ENCODE measurements at places on chromosomes 12 and 14.
A peak's percentile ranks its signal among the peaks of the same experiment; 100 is the strongest.

DNA sequence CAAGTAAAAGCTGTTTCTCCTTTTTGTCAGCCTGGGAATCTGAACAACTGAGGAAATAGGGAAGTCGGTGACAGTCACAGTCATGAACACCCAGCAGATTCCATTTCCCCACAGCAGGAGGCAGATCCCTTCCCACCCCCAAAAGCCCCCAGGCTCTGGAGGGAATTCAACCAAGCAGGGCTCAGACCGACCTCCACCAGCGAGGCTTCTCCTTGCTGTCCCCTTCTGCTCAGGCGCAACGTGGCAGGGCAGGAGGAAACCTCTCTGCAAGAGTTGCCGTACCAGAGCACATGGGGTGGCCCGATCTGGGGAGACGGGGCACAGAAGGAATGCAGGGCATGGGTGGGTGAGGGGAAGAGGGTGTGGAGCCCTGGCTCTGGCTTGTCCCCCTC is 319 bp downstream of the GALNT6 start:
- no peak for DNase-seq

GRCh38 chr14:81940651-81941050 is 407.0 kb upstream of the SEL1L start:
- DNase-seq: no peak

DNA sequence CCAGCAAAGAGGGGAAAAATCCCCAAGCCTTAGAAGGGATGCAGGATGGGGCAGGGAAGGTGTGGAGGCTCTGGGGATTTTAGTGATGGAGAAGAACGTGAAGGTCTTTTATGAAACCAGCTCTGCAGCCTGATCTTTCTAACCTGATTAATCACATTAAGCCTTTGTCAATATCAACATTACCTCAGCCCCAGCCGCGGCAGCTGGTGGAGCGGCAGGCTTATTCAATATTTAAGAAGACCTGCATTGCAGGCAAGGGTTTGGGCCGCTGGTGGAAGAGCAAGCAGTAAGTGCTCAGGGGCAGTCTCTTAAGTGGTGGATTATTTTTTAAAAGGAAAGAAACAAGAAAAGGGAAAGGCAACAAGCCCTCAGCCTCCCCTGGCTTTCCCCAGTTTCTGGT is 16.6 kb downstream of the RPH3A start:
- DNase-seq: no peak

DNA sequence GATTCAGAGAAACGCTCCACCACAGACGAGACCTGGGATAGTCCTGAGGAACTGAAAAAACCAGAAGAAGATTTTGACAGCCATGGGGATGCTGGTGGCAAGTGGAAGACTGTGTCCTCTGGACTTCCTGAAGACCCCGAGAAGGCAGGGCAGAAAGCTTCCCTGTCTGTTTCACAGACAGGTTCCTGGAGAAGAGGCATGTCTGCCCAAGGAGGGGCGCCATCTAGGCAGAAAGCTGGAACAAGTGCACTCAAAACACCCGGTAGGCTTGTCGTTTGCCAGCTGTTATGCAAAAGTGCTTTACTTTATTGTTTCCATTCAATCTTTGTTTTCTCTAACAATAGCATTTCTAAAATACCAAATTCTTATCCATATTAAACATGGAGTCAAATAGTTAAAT is 287.3 kb downstream of the NAV3 start:
- DNase-seq: no peak

GRCh38 chr12:27498761-27499160 is 25.2 kb upstream of the PPFIBP1 start:
- DNase-seq: peak; percentile 27

- peak; percentile 55 for DNase-seq
These were observed 84.6 kb downstream of the SETD3 start for GRCh38 chr14:99395909-99396530.

GRCh38 chr12:697481-697880 is 34.2 kb upstream of the NINJ2 start:
- DNase-seq: no peak

- no peak for DNase-seq
These were observed 375.9 kb downstream of the TMEM121 start for GRCh38 chr14:105902131-105902898.

DNA sequence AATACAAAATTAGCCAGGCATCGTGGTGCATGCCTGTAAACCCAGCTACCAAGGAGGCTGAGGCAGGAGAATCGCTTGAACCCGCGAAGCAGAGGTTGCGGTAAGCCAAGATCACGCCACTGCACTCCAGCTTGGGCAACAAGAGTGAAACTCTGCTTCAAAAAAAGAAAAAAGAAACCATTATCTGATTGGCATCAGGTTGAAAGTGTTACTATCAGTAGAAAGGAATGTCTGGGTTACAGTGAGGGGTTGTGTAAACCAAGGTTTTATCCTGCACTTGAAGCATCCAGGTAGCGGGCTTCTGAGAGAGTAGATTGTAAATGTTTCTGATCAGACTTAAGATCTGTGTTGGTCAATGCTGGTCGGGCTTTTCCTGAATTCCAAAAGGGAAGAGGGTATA is 14.1 kb upstream of the OXA1L start:
- DNase-seq: no peak

DNA sequence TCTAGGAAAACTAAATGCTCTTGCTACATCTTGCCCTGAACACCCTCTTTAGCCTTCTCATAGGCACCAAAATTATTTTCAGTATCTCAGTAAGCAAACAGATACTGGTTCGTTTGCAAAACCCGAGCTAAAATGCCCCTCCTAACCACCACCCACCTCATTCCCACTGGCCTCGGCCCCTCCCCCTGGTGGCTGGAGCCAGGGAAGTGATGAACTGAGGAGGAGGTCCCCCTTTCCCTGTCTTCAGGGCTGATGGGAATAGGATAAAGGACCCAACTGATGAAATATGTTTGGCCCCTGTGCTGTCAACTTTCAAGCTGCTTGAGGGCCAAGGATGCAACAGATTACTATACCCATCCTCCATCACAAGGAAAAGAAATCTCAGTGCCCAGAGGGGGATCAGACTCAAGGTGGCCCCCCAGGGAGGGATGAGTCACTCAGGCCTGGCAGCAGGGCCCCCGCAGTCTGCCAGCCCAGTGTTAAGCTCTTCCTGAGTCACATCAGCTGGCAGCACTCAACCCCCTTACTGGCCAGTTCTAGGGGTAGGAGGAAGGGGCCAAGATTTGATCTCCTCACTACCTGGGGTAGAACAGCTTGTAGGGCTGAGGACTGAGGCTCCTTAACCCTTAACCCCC is 1.7 kb downstream of the ANKRD52 start:
- peak; percentile 28 for DNase-seq

DNA sequence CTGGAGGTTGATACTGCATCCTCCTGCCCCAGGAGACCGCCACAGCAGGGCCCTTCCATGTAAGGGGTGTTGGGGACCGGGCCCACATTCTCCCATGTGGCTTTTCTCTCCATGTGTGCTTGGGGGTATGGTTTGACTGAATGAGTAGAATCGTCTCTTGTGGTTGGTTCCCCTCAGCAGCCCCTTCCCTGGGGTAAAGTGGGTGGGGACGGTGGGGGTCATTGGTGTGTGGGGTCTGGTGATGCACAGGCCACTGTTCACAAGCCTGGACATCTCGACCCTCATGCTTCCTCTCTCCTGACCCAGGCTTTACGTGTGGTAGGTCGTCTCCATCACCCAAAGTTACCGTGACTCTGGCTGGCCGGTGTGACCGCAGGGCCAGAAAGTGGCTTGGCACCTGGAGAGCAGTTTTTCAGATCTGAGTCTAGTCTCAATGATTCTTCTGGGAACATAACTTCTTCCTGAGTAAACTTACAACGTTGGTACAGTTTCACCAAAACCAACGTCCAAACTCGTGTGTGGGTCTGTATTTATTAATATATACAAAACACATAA is 17.7 kb downstream of the DCAF4 start:
- DNase-seq: no peak

GRCh38 chr12:128794661-128795529 is 28.9 kb downstream of the SLC15A4 start:
- no peak for DNase-seq

GRCh38 chr12:52582486-52582885 is 8.8 kb upstream of the KRT74 start:
- no peak for DNase-seq

DNA sequence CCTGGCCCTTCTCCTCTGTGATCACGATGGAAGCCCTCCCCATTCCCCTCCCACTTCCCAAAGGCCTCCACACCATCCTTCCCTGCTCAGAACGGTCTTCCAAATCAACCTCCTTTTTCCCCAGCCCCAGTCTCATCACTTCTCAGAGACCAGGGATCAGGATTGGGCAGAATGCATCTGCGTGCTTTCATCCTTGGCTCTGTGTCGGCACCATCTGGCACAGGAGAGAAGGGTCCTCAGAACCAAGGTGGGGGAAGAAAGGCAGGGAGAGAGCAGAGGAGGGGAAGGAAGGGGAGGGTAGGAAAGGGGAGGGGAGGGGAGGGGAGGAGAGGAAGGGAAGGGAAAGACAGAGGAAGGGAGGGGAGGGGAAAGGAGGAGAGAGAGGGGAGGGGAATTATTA is 52.4 kb upstream of the FICD start:
- DNase-seq: no peak

DNA sequence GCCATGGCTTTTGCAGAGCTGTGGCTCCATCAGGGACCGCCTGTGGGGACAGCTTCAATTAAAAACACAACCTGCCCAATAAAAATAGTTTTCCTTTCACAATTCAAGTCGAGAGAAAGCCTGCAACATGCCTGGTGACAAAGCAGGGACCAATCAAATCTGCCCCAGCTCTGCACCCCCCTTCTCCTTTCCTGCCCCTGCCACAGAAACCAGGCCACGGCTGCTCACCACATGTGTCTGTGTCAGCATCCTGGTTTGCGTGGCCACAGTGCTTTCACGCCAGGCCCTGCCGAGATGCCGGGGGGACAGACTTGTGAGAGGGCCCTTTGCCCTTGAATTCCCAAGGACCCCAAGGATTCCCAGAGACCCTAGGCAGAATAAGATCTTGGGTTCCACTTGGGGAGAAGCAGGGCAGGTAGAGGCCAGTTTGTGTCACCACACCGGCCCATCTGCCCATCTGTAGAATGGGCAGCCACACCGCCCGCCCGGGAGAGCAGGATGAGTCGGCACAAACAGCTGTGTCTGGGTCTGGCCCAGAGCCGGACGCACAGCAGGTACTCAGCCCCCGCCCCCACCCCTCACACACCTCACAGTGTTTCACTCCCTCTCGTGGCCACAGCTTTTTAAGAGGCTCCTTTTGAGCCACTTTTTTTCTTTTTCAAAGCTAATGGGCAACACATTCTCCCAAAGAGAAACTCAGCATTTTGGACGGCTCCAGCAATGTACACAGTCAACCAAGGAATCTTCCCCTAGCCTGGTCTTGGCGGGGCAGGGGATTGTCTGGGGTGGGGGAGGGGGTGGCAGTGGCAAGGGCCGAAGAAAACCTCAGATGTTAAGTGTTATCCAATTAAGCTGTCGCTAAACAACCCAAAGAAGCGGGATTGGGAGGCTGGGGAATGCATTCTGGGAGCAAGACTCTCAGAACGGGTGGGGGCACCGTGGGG is 41.5 kb downstream of the BCL11B start:
- DNase-seq: peak; percentile 64

- no peak for DNase-seq
These were observed 45.0 kb upstream of the PLEKHG7 start for GRCh38 chr12:92657770-92658169.

GRCh38 chr12:113422030-113422885 is at the start of gene SDSL:
Gene SDSL, plus strand, starts transcription at chr12:113422380. Its CDS starts 5,603 bp downstream, at chr12:113427983.
- DNase-seq: peak; percentile 77

GRCh38 chr12:7732993-7733392 is 14.2 kb downstream of the CLEC4C start:
- DNase-seq: no peak

GRCh38 chr14:89702073-89702875 is 252.3 kb downstream of the EFCAB11 start:
- peak; percentile 94 for DNase-seq

GRCh38 chr12:95723693-95724384 is 66.7 kb downstream of the NTN4 start:
- peak; percentile 40 for DNase-seq

DNA sequence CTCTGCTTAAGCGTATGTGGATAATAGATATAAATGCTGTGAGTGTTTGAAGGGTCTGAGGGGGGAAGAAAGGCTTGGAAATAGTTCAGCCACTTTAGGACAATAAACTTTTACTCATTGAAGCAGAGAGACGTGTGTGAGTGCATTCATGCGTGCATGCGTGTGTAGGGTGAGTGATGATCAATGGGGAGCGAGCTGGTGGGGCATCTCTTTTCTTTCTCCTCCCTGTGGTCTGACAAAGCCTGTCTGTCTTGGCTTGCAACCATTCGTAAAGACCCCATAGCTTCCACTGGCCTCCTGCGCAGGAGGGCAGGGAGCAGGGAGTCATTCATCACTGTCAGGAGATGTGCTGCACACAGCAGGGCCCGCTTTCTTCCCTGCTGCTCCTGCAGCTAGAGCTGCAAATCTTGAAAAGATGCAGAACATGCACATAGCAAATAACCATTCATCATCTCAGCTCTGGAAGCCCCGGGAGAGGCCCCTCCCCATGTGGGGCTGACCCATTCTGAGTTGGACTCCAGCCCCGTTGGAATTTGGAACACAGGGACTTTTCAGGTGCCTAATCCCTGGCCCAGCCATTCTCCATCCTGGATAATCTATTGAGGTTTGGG is 223.2 kb downstream of the PPM1H start:
- peak; percentile 94 for DNase-seq

GRCh38 chr12:48542300-48542928 is 17.0 kb downstream of the OR8S1 start:
- no peak for DNase-seq

DNA sequence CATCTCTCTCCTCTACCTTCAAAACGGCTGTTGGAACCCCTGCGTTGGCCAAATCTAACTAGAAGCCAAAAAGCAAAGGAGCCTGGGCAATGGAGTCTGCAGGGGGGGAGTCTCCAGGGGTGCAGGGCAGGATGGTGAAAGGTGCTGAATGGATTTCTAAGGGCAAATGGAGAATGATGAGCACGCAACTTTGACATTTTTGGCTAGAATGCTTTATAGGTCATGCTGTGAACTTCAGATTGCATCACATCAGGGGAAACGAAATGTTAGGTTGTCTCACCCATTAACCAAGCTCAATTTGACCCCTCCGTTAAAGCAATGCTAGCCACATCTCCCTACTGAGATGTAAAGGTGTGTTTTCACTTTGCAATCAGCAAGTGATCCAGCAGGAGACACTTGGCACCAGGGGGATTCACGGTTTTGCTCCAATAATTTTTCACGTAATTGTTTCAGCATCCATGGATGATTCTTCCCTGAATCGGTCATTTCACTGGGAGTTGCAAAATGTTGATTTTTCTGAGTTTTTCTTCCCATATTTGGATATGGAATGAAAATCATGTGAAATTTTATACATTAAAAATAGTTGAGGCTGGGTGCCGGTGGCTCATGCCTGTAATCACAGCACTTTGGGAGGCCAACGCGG is 78.0 kb upstream of the MDM1 start:
- no peak for DNase-seq

- DNase-seq: no peak
These were observed 4.8 kb downstream of the CKB start for GRCh38 chr14:103517721-103518421.

Measured in fibroblast of skin of abdomen (primary cell).